GM18507 (cell line): ENCODE measurements at places on chromosomes 11 and 22.

DNA sequence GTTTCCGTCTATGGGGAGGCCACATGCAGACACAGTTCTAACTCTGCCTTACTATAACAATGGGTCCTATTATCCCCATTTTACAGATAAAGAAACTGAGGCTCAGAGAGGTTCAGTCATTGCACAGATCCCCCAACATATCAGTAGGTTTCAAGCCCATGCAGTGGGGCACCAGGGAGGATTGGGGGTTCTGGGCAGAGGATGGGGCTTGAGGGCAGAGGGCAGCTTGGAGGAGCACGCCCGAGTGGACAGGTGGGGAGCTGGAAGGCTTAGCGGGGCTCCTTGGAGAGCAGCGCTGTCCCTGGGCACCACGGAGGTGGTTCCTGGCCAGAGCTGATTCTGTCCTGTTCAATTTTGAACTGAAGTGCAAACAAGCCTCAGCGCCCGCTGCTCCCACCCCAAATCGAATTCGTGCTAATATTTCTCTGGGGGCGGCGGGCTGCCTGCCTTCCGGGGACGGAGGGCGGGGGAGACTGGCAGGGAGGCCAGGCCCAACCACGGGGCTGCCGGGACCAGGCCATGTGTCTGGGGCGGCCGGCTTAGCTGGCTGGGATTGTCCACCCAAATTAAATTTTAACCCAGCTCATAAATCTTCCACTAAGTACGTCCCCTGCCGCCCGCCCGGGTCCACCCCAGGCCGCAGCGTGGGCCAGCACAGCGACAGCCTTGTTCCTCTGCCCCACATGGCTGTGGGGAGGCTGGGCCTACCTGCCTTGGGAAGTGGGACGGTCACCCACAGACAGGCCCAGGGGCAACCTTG is 49.4 kb downstream of the FLRT1 start:
- DNase-seq, result no peak

GRCh38 chr11:36976741-36977140 is 378.7 kb upstream of the RAG2 start:
- DNase-seq, result no peak

DNA sequence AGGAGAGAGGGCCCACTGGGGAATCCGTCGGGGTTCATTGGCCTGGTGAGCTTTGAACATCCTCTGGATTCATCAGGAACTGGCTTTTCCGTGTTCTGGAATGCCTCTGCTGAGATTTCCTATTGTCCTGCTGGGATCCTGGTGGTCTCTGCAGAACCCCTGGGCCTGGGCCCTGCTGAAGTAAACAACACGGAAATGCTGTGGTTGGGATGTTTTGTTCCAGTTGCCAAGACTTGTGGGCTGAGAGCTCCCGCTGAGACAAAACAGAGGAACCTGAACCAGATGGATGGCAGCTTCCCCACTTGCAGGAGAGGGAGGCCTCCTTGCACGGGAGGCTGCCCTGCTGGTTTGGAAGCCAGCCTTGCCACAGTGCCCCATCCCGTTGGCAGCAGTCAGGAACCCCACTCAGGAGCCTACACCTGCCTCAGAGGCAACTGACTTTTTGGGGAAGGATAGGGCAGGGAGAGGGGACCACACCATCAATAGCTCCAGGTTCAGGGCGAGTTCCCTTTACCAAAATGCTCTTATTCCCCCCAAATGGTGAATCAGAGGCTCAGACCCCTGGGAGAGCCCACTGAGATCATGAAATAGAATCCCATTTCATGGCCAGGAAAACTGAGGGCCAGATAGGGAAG is 60.7 kb downstream of the LRRC32 start:
- DNase-seq, result no peak

DNA sequence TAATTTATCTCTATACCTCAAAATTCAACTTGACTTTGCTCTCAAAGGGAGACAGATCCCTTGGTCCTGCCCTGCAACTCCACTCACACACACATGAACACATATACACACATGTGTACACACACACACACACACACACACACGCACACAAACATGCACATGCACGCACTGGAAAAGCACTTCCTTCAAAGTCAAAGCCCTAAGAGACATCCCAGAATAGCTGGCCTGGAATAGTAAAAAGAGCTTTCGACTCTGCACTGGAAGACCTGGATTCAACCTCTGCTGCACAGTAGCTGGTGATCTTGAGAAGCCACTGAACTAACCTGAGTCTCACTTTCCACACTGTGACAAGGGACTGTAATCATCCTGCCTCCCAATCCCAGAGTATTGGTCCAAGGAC is 26.8 kb downstream of the TENM4 start:
- no peak for DNase-seq

- no peak for DNase-seq
Measured at GRCh38 chr22:31274017-31274416, 18.3 kb downstream of the PIK3IP1 start.

DNA sequence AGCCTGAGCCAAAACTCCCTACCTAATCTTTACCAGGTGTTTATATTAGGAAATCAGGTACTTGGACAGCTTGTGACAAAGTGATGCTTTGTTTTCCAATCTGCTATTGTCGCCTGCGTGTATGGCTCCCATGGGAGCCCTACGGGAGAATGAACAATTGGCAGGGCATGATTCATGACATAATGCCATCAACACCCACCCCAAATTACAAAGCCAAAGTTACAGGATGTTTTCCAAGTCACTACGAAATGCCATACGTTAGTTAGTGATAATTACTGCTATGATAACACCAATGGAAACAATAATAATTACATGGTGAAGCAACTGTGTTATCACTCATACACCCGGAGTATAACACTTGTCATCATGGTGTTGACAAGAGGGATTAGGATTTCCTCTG is 226.4 kb downstream of the FAM181B start:
- DNase-seq, result no peak
